Activated naive CD8-positive, alpha-beta T cell treated with anti-CD3 and anti-CD28 coated beads, Interleukin-2, amount 10 ng/mL, durations not matched to agents 7 days and 5 days (primary cell): ENCODE measurements at places on chromosomes 11 and 22. TPM values are rescaled to one million over a fixed set of nuclear protein-coding genes. Genes with fewer than 3 reads are reported as not detected.

DNA sequence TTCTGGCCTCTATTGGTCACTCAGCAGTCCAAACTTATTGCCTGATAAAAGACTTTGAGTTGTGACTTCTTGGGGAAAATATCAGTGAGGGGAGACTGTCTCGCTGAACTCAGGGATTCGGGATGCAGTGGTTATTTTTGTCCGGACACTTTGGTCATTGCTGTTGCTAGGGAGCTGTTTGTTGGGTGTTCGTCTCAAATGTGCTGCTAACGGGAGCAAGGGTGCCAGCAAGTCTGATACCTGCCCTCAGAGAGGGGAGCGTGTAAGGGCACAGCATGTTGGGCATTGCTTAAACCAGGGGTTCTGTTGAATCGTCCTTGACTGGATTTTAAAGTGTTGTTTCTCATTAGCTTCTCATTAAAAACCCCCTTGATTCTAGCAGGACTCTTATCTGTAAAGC lies 49.2 kb upstream of the SLC25A18 start:
- no peak for DNase-seq

DNA sequence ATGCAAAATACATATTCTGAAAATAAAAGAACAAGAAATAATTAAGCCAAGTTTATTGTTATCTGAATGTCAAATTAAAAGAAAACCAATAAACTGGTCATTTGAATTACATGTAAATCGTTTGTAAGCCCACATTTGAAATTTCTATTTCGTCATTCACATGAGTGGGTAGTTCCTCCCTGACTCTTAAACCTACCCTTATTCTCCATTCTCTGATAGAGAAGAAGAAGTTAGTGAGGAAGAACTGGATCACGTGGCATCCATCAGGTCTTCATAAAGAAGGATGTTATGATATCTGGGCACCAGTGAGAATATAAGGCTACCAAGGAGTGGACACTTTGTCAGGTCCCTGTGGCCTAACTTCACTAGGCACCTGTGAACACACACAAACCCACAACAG lies 328.1 kb downstream of the OPCML start:
- DNase-seq = no peak

DNA sequence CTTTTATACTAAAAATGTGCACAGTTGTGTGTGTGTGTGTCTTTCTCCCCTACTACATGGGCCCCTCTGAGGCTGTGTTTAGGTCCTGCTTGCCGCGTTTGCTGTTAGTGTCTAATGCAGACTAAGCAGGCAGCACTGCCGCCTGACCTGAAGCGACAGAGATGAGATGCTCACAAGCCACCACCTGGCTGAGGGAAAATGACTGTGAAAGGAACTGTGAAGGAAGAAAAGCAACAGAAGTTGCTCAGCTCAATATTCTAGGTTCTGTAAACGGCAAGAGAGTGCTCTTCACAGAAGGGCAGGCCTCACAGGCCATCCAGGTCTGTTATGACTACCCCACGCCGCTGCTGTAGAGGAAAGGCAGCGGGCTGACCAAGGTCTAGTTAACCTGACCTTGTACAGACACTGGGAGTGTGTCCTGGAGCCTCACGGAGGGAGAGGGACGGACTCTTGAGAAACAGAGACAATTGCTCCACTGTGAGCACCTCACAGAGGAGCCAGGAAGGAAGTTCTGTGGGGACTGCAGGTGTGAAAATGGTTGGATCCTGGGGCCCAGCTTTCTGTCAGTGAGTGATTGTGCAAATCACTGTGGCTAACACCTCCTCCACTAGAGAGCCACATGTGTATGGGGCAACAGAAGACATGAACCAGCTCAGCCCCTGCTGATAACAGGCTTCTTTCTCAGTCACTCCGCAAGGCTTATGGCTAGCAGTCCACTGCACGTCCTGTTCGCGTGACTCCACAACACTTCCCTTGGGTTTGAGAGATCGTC lies 31.3 kb upstream of the YPEL1 start:
- DNase-seq = peak; percentile 62

DNA sequence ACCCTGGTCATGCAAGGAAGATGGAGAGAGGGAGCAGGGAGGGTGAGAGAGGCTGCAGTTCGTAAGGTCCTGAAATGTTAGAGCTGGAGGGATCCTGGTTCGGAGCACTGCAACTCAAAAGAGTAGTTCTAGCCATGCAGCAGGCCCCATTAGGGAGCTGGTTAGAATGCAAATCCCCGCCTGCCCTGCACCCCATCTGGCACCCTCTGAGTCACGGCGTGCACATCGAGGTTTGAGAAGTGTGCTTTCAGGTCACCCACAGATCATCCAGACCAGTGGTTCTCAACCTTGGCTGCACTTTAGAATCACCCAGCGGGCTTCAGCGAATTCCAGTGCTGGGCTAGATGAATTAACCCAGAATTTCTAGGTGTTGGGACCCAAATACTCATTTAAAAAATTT lies 48.2 kb downstream of the ST3GAL4 start:
- no peak for DNase-seq

DNA sequence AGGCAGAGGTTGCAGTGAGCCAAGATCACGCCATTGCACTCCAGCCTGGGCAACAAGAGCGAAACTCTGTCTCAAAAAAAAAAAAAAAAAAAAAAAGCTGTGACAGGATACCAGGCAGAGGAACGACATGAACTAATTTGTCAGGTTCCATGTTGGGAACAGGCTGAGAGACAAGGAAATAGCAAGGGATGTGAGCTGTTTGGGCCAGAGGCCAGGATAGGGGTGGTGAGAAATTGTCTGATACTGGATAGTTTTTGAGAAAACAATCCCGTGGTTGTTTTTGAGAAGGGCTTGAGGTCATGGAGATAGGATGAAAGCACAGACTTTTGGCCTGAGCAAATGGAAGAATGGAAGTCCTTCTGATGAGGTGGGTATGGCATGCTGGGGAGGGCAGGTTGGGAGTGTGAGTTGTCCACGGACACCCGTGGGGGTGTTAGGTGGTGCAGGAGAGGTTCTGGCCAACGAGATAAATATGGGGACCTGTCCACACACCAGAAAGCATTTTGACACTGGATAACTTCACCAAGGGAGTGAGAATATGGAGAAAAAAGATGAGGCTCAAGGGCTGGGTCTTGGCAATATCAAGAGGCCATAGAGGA lies 13.7 kb downstream of the PIWIL3 start:
- no peak for DNase-seq

DNA sequence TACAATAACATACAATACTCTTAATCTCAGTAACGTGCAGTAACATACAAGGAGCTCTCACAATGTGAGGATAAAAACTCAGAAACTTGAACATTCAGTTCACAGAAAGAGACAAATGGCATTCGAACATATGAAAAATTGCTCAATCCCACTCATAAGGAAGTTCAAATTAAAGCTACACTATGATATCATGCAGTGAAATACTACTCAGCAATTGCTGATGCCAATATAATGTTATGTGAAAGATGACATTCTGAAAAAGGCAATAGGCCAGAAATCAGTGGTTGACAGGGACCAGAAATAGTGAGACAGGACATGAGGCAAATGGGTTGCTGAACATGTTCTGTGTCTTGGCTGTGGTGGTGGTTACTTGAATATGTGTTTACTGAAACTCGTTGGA lies 33.7 kb upstream of the PITPNB start:
- DNase-seq = no peak

- DNase-seq = peak; percentile 25
Measured at GRCh38 chr22:22887621-22888503, at the start of gene IGLL5. TSS of gene IGLL5 (plus strand) at chr22:22887816. CDS start at chr22:22888054, 238 bp downstream.

DNA sequence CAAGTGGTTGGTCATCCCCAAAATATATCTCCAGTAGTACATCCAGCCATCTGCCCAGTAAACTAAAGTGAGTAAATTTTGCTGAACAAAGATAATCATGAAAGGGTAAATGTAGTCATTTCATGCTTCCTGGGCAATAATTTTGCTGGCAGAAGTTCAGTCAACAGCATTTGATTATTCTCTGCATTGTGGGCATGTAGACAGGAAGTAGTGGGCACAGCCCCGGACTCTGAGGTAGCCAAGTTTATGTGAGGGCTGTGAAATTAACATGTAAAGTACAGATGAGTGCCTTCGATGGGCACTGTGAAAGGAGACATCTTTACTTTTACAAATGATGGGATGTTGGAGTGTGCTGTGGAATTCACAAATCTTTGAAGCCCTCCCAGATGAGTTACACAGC lies 312.2 kb upstream of the MTNR1B start:
- DNase-seq = no peak

- DNase-seq = no peak
Measured at GRCh38 chr11:86664930-86665329, 7.5 kb downstream of the ME3 start.

- no peak for DNase-seq
Measured at GRCh38 chr11:2205981-2206690, 34.5 kb upstream of the TH start.

GRCh38 chr11:26043665-26044064 lies 288.3 kb upstream of the ANO3 start:
- DNase-seq = no peak

DNA sequence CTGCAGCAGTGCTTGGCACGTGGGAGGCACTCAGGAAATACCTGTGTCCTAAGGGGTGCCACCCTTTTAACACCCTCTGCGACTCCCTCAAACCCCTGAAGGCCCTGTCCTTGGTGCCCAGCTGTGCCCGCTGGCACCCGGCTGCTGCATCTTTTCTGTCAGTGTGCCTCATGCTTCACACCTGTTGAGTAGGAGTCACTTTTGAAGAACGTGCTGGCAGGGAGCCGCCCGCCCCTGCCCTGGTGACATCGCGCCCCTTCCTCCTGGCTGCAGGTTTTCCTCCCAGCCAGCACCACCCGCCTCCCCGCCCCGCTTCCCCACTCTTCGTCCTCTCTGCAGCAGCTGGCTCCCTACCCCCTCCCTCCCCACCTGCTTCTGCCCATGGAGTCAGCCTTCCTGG lies 17.8 kb downstream of the FRMD8 start:
- DNase-seq = no peak

- no peak for DNase-seq
Measured at GRCh38 chr11:27673979-27674663, 26.1 kb downstream of the BDNF start.

DNA sequence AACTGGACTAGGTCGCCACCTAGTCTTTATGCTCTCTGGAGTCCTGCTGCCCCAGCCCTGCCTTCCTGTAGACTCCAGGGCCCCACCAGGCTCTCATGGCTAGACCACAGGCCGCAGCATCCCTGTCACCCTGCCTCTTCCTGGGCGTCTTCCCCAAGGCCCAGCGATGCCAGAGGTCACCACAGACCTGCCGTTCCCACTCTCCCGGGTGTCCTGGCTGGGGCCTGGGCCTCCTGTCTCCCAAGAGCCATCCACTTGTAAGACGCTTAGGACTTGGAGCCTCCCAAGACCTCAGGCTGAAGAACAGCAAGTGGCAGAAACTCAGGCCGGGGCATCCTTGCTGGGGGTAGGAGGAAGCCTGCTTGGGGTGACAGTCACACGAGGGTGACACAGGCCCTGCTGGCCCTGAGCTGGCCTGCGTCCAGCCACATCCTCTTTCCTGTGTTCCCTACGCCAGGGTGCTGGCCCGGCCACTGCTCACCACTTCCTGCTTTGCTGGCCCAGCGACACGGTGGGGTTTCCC lies 2.0 kb upstream of the TCIRG1 start:
- DNase-seq = peak; percentile 56

DNA sequence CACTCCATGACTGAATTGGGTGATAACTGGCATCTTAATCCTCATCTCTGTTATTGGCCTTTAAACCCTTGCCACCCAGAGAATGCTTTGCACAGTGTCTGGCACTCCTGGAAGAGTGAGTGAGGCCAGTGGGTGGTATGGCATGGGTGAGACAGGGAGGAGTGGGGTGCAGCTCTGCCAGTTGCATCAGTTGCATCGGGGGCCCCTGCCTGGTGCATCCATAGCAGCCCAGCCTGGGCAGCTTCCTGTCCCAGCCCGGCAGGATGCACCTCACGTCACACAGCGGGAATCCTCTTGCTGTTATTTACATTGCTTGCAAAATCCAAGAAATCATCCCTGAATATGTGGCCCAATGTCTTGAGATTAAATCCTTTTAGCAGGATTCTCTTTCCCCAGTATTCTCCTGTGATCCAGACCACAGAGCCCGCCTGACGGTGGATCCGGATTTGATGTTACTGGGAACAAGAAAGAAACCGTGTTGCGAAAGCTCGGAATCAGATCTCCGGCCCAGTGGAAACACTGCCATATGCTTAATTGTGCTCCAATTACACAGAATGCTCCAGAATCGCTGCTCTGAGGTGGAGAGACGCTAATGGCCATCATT lies 37.6 kb upstream of the MN1 start:
- DNase-seq = no peak

The TBC1D10A gene
- 54.0 TPM for total RNA-seq

The OVCH2 gene
- not detected for total RNA-seq

The DEPDC7 gene
- 2.7 TPM for total RNA-seq

The HMOX1 gene
- 5.2 TPM for total RNA-seq

The C11orf42 gene
- not detected for total RNA-seq

The AIFM3 gene
- 0.37 TPM for total RNA-seq

The DNAJB7 gene
- total RNA-seq = not detected

The RFPL1 gene
- total RNA-seq = not detected

The MRGPRX3 gene
- total RNA-seq = not detected

The DEFB131B gene
- total RNA-seq = not detected
